ENCODE measurements at places on chromosomes 11 and 22.

DNA sequence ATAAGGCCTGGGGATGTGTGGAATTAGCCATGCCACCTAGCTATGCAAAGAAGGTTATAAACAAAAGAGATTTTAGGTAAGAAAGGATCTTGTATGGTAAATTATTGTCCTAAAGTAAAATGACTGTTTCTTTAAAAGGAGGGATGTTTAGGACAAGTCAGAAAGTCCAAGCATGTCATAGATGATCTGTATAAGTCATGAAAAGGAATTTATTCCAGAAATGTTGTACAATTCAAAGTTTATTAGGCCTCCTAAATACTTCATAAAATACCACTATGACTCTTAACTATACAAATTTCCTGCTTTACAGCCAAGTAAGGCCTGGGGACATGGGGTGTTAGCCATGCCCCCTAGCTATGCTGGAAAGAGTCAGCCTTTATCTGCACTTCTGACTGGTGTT is 22.7 kb downstream of the OR5A2 start:
- DNase-seq = no peak

DNA sequence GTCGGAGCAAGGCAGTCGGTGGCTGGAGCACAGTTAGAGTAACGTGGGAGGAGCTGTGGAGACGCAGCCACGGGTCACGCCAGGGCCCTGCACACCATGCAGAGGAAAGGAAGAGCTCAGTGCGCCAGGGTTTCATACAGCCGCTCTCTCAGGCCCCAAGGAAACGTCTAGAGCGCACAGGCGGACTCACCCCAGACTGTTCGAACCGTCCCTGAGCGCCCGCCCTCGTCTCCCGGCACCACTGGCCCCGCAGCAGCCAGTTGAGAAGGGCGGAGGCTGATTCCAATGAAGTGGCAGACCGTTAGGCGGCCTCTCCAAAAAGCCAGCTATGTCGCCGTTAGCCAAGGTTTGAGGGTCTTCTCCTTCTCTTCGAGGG is 483 bp upstream of the HYLS1 start:
- DNase-seq = no peak

- no peak for DNase-seq
Measured at GRCh38 chr11:69804769-69805508, 14.3 kb downstream of the FGF3 start.

- DNase-seq = no peak
Measured at GRCh38 chr11:121864660-121865059, 251.4 kb downstream of the BLID start.

- DNase-seq = no peak
Measured at GRCh38 chr11:12767027-12767426, 92.8 kb downstream of the TEAD1 start.

DNA sequence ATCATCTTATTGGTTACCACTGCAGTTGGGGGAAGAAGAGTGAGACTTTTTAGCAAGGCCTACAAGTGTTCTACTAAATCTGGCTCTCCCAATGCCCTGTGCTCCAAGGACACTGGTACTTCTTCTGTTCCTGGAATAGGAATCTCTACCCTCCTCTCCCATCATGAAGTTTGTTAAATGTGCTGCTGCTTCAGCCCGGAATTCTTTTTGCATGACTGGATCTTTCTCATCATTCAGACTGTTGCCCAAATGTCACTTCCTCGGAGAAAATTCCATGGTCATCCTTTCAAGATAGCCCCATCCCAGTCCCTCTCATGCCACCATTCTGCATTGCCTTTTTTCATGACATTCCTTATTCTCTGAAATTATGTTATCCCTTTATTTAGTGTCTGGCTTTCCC is 400.8 kb downstream of the SOX6 start:
- DNase-seq = no peak

GRCh38 chr22:38953577-38954413 is 3.6 kb upstream of the APOBEC3A start:
- DNase-seq = no peak

- DNase-seq = no peak
Measured at GRCh38 chr11:94968334-94968958, 4.9 kb downstream of the CWC15 start.

- DNase-seq = no peak
Measured at GRCh38 chr11:1015826-1016545, 20.5 kb downstream of the MUC6 start.

GRCh38 chr11:14773755-14774154 is 118.3 kb downstream of the CYP2R1 start:
- DNase-seq = no peak
